Stimulated activated CD8-positive, alpha-beta memory T cell treated with anti-CD3 and anti-CD28 coated beads, Interleukin-4, amount 100 ng/mL, for 1 hour (primary cell): ENCODE measurements at places on chromosomes 1 and 21.

- DNase-seq: no peak
These were observed 1.6 kb downstream of the KCNE1 start for GRCh38 chr21:34510148-34511142.

DNA sequence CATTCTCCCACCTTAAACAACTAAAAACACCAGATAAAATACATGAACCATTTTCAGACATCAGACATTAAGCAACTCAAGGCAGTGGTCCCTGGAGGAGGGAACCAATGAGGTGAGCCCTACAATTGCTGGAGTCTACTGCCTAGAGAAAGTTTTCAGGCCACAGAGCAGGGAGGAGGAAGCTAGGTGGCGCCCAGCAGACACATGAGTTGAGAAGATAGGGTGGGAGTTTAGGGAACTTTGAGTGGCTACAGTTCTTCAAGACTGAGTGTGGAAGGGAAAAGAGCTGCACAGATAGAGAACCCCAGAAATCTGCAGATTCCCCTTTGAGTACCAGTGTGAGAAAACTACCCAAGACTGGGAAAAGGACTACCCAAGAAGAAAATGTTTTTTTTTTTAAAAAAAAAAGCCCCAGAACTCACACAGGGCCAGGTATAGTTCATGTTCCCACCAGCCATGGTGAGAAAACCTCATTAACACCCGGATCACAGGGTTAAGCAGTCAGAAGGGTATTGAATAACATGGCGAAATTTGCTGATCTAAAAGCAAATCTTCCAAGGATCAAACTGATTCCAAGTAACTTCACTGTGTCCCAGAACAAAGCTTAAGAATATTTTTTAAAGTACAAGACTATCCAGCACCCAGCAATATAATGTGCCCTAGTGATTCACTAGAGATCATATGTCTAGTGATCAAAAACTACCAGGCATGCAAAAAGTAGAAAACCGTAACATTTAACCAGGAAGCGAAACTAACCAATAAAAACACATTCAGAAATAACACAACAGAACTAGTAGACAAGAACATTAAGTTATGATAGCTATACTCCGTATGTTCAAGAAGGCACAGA is 12.0 kb downstream of the ALDH9A1 start:
- no peak for DNase-seq

DNA sequence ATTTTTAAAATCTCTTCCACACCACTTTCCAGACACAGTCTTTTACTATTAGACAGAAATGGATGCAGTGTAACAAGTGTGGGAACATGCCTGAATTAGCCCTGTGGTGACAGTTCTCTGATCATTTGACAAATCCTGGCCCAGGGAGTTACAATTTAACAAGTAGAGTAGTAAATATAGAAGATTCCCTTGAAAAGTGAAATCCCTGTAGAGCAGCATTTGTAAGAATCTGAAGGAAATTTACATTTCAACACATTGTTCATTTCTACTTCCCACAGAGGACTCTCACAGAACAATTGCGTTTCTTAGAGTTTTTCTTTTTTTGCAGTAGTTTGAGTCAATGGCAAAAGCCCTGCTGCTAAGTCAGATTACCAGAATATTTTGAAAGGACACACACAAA is 458.3 kb upstream of the BRINP3 start:
- DNase-seq: no peak

GRCh38 chr1:206979379-206980043 is 9.3 kb upstream of the FCAMR start:
- DNase-seq: no peak

- DNase-seq: no peak
These were observed 67.3 kb downstream of the VAV3 start for GRCh38 chr1:107897438-107898345.

DNA sequence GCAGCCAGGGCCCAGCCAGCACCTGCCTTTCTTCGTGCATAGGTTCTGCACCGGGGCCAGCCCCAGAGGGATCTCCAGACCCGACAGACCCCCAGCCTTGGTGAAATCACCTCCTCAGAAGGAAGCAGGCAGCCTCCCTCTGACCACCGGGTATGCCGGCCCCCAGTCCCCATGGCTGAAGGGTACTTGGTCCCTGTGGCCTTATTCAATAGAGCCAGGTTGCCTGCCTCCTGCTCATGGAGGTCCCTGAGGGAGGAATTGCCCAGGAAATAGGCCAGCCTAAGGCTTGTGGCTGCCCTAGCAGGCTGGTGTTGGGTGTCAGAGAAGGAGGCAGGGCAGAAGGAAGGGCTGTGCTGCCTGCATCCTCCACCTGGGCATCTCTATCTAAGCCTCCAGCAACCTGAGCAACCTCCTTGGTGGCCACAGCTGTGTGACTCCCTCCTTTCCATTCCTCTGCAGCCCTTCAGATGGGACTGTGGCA is 338.2 kb upstream of the VAMP3 start:
- DNase-seq: no peak

DNA sequence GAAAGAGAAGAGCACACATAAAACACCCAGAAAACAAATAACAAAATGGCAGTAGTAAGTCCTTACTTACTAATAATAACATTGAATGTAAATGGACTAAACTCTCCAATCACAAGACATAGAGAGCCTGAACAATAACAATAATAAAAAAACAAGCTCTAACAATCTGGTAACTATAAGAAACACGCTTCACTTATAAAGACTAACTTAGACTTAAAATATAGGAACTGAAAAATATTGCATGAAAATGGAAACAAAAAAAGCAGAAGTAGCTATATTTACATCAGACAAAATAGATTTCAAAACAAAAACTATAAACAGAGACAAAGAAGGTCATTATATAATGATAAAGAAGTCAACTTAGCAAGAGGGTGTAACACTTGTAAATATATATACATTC is 83.1 kb upstream of the LYPLAL1 start:
- no peak for DNase-seq

DNA sequence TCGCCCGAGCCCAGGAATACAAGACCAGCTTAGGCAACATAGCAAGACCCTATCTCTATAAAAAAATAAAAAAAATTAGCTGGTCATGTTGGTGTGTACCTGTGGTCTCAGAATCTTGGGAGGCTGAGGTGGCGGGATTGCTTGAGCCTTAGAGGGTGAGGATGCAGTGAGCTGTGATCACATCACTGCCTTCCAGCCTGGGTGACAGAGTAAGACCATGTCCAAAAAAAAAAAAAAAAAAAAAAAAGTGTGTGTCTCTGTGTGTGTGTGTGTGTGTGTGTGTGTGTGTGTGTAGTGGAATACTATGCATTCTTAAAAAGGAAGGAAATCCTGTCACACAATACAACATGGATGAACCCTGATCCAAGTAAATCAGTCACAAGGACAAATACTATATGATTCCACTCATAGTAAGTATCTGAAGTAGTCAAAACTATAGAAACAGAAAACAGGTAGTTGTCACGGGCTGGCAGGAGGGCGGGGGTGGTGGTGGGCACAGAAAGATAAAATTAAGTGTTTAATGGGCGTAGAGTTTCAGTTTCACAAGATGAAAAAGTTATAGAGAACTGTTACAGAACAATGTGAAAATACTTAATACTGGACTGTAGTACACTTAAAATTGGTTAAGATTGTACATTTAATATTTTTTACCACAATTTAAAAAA is 47.8 kb downstream of the SELENOF start:
- no peak for DNase-seq

DNA sequence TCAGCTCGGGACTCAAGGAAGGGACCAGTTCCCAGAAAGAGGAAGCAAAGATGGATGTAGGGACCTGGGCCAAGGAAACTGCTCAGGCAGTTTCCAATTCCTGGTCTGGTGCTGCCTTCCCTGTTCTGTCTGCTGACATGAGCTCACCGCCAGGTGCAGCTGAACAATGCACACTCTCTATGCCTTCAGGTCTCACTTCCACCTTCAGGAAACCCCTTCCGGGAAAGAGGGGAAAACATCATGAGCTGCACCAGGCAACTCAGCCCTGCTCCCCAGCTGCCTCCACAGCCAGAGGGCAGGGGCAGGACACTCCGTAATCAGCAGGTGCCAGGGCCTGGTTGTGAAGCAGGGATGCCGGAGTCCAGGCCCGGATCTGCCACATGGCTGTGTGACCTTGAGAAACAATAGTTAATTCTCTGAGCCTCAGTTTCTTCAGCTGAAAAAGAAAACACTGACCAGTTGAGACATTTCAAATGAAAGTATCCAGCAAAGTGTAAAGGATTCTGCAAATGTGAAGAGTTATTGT is 27.8 kb downstream of the SMIM12 start:
- no peak for DNase-seq

DNA sequence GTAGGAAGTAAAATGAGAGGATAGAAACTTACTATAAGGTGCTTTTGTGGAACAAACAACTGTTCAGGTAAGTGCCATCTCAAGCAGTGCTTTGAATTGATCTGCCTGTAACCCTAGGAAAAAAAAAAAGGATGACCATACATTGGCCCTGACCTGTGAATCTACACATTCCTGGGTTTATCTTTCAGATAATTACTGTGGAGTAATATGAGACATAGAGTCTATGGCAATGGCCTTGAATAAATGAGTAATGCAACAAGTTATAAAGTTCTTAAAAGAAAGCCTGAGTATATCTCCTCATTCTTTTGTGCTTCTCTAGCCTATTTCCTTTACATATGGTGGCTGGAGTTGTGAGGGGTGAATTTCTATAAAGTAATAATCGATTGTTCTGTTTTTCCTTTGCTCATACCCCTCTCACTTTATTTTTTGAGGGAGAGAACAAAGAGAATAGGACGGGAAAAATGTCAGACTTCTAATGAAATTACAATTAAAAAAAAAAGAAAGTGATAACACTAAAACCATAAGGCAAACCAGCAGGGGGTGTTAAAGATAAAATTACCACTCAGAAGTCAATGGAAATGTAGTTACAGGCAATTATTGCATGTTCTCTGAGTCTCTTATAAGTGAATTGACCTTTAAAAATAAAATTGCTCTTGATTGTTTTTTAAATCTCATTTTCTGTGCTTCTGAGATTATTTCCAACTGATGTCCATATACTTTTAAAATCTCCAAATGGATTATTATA is 12.4 kb upstream of the ATP1A1 start:
- no peak for DNase-seq

- DNase-seq: no peak
These were observed 36.5 kb upstream of the KIF21B start for GRCh38 chr1:201059871-201060555.

DNA sequence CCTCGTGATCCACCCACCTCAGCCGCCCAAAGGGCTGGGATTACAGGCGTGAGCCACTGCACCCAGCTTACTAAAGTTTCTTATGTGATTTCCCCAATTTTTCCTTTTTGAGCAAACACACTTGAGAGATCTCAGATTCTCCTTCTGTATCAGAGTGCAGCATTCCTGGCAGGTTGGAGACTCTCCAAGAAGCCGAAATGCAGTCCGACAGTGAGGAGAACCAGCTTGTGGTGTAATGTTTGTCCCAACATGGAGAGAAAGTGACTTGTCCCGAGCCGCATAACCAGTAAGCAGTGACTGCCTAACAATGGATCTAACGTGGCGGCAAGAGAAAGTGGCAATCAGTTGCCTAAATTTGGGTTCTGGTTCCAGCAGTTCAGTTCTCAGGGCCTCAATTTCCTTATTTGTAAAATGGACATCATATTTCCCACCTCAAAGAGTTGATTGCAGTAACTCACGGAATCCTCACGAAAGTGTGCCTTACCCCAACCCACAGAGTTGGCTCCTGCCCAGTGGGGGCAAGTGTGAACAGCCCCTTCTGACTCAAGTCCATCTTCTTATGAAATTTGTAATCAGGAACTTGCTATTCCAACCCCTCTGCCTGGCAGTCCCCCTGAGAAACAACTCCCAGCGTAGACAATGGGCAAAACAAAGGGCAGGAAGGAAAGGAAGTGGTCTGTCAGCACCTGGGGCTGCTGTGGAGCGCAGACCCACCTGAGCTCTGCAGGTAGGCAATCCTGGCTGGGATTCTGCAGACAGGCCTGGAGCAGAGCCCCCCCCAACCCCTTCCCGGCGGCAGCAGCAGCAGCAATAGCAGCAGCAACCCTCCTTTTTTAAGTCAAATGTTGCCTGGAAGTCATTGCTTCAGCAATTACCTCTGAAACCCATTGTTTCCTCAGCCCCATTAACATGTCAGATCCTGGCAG is 223.6 kb upstream of the POU3F1 start:
- DNase-seq: no peak

DNA sequence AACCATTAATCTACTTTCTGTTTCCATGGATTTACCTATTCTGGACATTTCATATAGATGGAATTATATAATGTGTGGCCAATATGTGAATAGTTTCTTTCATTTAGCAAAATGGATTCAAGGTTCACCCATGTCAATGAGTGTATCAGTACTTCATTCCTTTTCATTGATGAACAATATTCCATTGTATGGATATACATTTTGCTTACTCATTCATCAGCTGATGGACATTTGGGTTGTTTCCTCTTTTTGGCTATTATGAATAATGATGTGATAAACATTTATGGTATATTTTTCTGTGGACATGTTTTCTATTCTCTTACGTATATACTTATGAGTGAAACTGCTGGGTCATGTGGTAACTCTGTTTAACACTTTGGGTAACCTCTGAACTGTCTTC is 97.8 kb downstream of the SCMH1 start:
- DNase-seq: no peak

DNA sequence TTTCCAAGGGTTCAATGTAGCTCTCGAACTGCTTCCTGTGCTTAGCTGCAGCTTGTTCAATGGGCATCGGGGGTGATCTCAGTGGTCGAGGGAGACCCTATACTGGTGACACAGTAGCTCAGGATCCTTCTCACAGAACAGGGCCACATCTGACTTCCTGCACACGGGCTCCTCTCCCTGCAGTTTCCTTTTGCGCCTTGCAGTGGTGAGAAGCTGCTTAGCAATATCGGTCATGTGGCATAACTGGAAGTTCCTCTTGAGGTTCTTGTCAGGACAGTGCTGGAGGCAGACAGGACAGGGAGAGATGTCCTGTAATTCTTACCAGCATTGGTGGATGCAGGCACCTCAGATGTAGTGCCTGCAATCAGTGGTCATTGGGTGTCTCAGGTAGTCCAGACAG is 140.5 kb upstream of the MAP1LC3C start:
- DNase-seq: no peak

DNA sequence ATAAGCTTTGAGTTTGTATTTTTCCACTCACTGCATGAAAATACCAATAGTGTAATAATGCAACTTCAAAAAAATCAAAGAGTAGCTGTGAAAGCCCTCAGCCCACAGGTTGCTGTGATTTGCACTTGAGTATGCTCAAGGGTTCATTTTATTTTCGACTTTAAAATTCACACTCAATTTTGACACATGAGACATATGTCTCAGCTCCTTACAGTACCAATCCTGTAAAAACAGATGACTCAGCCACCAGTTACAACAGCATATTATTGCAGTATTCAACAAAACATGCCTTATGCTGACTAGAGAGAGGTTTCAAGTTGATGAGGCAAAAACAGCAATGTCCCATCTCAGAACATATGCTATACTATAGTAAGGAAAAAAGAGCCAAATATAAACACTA is 66.1 kb downstream of the CYYR1 start:
- DNase-seq: no peak

DNA sequence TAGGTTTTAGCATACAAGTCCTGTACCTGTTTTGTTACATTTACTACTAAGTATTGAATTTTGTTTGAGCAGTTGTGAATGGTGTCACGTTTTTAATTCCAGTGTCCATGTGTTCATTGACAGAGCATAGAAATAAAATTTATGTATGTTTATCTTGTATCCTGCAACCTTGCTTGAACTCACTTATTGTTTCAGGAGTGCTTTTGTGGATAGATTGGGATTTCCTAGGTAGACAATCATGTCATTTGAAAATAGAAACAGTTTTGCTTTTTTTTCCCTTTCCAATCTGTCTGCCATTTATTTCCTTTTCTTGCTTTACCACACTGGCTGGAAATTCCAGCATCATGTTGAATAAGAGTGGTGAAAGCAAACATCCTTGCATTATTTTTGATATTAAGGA is 15.0 kb upstream of the ABCG1 start:
- DNase-seq: no peak
